ENCODE measurements at places on chromosomes 4 and X. TPM values are rescaled to one million over a fixed set of nuclear protein-coding genes. Genes with fewer than 3 reads are reported as not detected.
A peak's percentile ranks its signal among the peaks of the same experiment; 100 is the strongest.

DNA sequence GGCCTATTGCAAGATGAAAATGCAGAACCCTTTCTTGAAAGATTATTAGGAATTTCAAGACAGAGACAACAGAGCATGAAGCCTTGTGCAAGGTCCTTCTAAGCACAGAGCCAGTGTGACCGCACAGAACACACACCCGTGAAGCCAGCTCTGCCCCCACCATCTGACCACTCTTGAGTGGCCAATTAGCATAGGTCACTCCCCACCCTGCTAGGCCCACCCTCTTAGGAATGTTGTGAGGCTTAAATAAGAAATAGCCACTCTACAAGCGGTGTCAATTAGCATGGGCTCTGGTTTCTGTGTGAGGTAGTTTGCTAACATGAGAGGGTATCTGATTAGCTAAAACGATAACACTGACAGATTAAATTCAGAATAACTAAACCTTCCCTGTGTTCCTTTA lies 152.9 kb downstream of the PTTG2 start:
- no peak for DNase-seq

GRCh38 chrX:9108054-9108453 lies 74.1 kb upstream of the FAM9B start:
- DNase-seq: no peak

GRCh38 chrX:53605004-53605403 lies 81.5 kb downstream of the HUWE1 start:
- no peak for DNase-seq

DNA sequence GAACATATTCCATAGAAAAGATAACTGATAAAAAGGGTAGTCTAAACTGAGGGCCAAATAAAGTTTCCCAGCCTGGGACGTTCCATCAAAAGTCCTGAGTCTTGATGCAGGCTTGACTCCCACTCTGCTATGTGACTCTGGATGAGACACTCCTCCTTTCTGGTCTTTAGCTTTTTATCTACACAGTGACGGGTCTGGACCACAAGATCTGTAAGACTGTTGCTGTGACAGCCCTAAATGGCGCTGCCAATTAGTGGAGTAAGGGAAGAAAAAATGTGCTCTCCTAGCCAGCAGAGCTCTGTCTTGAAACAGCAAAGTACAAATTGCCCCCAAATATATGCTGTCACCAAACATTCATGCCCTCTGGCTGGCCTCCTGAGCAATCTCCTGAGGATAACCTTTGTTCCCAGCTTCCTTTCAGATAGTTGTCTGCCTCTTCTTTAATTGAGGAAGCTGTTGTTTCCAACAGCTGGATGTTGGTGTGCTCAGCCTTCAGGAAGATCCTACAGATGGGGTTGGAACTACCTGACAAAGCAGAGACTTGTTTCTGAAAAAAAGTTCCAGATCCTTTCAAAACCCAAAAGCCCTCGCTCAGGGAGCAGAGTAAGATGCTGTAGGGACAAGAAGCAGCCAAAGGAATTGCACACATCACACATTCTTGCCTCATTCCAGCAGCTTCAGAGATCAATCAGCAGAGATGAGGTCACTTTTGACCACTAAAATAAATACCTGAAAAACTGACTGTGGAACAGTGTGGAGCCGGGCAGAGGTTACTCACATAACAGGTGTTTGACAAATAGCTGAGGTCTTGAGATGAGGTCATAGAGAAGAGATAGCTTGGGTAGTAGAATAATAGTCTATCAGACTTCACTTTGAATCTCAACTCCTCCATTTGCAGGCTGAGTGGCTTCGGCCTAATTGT lies 383.4 kb upstream of the FGF13 start:
- DNase-seq: no peak

- DNase-seq: no peak
These were observed 170.0 kb downstream of the SMIM20 start for GRCh38 chr4:26083987-26084386.

- peak; percentile 41 for DNase-seq
These were observed 57.7 kb upstream of the ATXN3L start for GRCh38 chrX:13377550-13377934.

DNA sequence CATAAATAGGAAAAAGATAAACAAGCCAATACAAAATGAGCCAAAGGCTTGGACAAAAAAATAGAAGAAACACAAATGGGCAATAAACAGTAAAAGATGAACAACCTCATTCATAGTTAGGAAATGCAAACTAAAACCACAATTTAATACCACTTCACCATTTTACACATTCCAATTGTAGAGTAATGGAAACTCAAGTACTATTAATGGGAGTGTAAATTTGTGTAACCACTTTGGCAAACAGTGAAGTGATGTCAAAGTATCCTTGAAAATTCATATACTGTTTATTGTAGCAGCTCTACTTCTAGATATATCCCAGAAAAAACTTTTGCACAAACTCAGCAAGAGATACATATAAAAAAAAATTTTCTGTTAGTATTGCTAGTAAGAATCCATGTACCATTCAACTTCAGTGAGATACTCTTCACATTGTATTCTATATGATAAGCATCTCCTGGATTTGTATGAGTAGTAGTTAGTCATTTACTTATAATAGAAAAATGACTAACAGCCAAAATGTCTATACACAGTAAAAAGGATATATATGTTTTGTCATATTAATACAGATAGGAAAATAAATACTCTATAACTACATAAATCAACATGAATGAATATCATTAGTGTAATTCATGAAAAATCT lies 229.8 kb downstream of the DKK2 start:
- DNase-seq: no peak

DNA sequence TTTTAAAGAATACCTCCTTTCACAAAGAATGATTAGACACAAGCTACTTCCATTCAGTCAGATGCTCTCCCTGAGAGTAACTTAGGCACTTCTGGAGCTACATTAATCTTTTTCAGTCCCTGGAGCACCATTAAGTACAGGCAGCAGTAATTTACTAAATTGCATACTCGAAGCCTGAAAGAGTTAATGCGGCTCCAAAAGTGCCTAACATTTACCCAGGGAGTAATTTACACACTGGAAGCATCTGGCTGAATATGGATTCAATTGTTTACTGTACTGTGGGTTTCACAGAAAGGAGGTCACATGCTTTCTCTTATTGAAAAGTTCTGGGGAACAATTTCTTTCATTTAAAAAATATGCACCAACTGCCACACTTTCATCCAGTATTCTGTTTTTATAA lies 260.8 kb upstream of the TENM3 start:
- DNase-seq: no peak

GRCh38 chr4:116070283-116070682 lies 956.9 kb upstream of the NDST4 start:
- DNase-seq: no peak

DNA sequence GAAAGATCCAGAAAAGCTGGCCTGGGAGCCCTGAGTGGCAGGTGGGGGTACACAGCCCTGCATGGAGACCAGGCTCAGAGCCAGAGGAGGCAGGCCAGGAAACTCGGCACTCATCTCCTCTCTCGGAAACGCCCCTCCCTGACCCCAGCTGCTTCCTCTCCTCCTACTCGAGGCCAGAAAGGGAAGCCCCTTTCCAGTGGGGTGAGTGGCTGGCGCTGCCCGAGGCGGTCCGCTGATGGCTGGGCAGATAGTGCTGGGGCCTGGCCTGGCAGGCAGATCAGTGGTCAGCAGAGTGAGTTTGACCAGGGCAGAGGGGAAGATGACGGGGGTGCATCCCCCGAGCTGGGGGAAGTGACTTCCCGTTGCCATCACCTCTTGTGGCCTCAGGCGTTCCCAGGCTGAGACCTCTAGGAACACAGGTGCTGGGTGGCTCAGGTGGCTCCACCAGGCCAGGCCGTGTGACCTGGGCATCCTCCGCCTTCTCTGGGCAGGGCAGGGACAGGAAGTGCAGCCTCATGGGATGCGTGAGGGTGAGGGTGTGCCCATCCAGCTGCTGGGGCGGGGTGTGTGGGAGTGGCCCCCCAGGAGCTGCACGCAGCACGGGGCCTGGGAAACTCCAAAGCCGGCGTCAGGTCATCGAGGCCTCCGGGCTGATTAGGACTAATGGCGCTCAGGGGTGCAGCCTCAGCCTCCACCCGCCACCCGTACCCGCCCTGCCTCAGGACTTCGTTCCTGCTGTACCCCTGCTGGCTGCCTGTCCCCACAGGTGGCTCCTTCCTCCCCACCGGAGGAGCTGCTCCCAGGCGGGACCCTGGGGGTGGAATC lies 5.7 kb downstream of the SH3BP2 start:
- peak; percentile 80 for DNase-seq

DNA sequence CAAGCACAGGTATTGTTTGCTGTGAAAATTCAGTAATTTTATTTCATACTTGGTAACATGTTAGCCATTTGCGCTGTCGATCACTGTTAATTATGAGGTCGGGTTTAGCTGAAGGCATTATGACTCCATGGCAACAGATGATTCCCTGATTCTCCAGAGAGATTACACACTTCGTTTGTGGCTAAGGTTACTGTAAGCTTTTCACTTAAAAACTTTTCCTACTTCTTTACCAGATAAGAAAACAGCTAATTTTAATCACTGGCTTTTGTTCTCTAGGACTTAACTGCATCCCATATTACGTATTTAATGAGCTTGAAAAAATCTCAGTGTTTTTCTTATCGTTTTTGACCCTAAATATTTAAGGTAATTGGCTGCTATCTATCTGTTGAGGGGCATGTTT lies 2.1 kb downstream of the GSTCD start:
- no peak for DNase-seq

DNA sequence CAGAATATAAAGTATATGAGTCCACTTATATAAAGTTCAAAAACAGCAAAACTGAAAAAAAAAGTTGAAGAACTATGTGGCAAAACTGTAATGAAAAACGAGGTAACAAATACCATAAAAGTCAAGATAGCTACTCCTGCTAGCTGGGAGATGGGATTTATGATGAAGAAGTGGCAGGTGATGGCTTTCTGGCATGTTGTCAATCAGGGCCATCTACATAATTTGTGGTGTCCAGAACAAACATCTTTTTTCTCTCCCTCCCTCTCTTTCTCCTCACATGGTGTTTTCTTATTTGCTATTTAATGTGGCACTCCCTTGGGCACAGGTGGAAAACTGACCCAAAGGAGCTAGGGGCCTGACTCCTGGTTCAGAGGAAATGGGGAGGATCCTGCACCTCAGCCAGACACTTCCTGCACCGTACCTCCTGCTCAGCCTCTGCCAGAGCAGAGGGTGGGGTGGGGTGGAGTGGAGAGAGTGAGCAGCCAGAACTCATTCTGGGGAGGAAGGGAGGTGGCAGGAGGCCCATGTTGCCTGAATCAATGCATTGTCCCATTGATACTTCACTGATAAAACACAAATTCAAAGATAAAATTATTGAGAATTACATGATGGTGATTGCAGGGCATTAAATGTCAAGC lies 5.3 kb upstream of the SAP30 start:
- no peak for DNase-seq

DNA sequence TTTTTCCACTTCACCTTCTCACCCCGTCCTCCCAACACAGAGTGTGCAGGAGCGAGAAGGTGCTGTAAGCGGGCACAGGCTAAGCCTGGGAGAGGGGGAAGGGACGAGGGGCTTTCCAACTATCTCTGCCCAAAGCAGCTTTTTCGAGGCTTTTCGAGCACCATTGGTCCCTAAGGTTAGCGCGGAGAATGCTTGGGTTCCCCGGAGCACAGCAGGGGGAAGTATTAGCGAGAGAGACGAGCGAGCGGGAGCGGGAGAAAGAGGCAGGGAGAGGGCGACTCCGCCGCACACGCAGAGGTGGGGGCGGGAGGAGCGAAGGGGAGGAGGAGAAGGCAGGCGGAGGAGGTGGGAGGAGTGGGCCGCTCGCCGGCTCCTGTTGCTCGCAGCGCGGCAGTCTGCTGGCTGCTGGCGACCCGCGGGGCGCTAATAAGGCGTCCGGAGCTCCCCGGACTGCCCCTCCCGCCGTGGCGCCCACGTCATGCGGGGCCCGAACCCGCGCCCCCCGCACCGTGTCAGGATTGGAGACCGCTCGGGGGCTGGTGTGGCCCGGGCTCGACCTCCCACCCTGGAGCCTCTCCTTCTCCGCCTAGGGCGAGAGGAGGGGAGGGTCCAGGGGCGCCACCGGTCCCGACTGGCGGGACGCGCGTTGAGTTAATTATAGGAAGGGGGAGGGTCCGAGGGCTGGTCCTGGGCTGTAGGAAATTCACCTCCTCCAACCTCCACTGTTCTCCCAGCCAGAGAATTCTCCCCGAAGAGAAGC lies at the start of gene ADAMTS3:
Gene ADAMTS3, minus strand, starts transcription at position 263 of the 760 bp plus-strand sequence. CDS start 459 bp downstream, outside the sequence.
- peak; percentile 59 for DNase-seq

- no peak for DNase-seq
These were observed 95.0 kb downstream of the SH3KBP1 start for GRCh38 chrX:19792412-19792811.

DNA sequence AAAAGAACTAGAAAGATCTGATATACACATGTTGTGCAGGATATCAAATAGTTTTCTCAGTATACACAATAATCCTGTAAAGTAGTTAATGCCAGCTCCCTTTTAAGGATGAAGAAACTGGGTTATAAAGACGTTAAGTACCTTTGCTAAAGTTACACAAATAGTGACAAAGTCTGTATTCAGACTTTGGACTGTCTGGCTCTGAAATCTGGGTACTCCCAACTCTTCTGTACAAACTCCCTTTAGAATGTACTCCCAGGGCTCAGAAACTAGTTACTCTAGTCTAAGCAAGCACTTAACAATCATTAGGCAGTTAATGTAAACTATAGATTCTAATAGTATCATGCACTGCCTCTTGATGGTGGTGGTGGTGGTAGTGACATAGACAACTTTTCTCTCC lies 7.2 kb downstream of the GPRASP3 start:
- no peak for DNase-seq

DNA sequence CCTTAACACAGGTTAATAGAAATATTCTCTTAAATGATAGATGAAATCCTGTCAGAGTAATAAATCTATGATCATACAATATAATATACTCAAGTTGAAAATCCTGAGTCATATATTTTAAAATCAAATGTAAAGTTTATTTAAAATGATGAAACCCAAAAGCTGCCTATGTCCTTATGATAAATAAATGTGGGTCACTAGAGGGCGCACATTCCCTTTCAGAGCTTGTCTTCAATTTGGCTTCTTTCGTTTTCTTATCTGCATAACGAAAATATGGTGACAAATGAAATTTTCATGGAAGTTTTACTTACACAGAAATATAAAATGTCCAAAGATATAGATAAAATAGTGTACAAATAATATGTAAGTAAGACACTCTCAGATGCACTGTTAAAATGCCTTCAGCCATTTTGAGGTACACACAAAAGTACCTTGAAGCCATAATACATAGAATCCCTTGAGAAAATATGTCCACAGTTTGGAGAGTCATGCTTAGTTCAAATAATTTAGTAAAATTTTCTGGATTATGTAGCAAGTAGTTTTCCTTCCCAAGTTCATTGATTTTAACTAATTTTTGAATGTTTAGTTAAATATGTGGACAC lies 680.4 kb downstream of the DMD start:
- no peak for DNase-seq

DNA sequence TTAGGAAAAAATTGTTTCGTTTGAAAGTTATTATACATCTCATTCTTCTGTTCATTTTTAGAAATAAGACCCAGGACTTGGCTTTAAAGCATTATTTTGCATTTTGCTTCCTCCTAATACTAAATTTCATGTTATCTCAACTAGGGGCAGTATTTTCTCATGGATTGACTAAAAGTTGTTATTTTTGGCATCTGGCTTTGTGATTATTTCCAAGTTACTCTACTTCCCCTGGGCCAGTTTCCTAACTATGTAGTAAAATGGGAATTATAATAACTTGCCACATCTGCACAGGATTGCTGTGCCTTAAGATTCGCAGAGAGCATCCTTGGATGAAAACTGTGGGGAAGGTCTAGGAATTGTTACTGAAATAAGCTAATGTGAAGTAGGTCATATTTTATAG lies 3.0 kb downstream of the RBPJ start:
- no peak for DNase-seq

The CXCL3 gene
- total RNA-seq: 1.9 TPM

The RHOXF1 gene
- total RNA-seq: not detected

The MEPE gene
- total RNA-seq: not detected

The PDZD11 gene
- total RNA-seq: 45.5 TPM

The SYN1 gene
- total RNA-seq: 12.1 TPM

The RHOH gene
- not detected for total RNA-seq

The SMIM10 gene
- total RNA-seq: 6.3 TPM

The USP17L30 gene
- not detected for total RNA-seq
